Osteoblast (primary cell): ENCODE measurements at places on chromosomes 16 and 17. TPM values are rescaled to one million over a fixed set of nuclear protein-coding genes. Genes with fewer than 3 reads are reported as not detected.

DNA sequence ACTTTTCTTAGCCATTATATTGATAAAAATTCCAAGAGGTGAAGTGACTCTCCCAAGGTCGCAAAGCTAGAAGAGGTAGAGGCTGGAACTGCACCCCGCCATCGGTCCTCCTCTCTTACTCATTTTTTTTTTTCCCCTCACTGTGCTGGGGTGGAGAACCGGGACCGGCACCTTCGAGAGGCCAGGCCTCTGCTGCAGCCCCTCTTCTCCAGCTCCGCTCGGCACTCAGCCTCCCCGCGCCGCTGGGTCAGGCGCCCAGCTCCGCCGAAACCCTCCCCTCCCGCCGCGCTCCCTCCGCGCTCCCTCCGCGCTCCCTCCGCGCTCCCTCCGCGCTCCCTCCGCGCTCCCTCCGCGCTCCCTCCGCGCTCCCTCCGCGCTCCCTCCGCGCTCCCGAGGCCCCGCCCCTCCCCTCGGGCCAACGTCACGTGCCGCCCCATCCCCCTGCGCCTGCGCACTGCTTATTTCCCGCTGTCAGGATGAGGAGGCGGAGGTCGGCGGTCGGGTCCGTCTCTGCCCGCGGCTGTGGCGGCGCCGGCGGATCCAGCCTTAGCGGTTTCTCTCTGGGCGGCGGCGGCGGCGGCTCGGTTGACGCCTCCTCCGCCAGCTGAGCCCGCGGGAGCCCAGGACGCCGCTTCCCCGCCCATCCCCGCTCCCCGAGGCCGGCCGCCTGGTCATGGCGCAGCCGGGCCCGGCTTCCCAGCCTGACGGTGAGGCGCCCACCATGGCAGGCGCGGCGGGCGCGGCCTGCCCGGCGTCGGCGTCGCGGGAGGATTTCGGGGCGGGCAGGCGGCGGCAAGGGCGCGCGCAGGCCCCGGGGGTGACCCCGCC lies at the start of gene RABEP1:
Gene RABEP1, plus strand, starts transcription at position 471 of the 828 bp plus-strand sequence. Its CDS starts 203 bp downstream, at position 674.
- DNase-seq = peak; percentile 99

DNA sequence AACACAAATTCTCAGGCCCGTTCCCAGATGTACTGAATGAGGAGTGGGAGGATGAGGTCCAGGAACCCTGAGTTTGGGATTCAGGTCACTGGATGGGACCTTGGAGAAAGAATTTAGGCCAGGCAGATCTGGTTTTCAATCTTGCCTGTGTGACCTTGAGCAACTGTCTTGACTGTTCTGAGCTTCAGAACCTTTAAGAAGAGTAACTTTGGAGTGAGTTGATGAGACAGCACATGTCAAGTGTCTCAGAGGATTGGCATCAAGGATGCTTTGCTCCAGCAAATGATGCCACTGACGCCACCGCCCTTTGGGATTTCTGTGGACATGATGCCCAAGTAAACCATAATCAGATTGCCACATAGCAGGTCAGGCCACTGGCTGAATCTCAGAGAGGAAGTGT lies 56.2 kb upstream of the DNAJA2 start:
- no peak for DNase-seq

DNA sequence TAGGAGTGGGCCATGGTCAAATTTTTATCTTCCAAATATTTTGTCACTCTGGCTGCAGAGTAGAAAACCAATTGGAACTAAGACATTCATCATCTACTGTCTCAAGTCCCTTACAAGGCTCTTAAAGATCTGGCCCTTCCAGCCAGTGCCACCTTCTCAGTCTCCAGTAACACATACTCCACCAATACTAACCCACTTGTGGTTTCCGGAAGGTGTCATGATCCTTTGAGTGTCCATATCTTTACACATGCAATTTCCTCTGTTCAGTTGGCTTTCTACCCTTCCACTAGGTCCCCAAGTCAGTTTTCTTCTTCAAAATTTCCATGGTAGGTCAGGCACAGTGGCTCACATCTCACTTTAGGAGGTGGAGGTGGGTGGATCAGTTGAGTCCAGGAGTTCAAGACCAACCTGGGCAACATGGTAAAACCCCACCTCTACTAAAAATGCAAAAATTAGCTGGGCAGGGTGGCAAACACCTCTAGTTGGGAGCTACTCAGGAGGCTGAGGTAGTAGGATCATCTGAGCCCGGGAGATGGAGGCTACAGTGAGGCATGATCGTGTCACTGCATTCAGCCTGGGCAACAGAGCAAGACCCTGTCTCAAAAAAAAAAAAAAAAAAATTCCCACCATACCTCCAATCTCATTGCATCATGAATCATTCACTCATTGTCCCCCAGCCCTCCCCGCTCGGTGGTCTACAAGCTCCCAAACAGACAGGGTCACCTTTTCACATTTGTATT lies 6.0 kb upstream of the GRB2 start:
- DNase-seq = no peak

DNA sequence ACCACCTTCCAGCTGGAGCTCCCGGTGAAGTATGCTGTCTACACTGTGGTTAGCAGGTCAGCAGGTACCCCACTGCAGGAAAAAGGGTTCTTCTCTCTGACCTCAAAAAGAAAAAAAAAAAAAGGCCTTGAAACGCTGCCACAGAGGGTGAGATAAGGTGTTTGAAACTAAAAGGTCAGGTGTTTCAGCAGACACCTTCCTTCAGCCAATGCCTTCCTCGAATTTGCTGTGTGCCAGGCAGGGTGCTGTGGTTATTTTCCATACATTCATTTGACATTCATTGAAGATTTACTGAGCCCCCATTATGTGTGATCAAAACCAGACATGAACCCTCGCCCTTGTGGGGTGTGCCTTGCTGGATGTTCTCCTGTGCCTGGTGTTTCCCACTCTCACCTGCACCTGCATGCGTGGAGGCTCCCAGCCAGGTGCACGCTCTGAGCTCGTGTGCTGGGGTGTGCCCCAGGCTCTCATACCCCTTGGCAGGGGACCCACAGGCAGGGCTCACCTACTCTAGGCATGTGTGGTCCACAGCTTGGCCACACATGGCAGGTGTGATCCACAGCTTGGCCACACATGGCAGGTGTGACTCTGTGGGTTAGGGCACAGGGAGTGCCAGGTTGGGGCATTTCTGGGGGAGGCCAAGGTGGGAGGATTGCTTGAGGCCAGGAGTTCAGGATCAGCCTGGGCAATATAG lies 15.8 kb upstream of the ITGAD start:
- no peak for DNase-seq

- no peak for DNase-seq
These were observed 77.6 kb downstream of the PRKCA start for GRCh38 chr17:66379996-66380395.

- DNase-seq = peak; percentile 60
These were observed 13.2 kb upstream of the AURKB start for GRCh38 chr17:8223356-8224126.

GRCh38 chr16:85871756-85872155 lies 27.2 kb upstream of the IRF8 start:
- no peak for DNase-seq

DNA sequence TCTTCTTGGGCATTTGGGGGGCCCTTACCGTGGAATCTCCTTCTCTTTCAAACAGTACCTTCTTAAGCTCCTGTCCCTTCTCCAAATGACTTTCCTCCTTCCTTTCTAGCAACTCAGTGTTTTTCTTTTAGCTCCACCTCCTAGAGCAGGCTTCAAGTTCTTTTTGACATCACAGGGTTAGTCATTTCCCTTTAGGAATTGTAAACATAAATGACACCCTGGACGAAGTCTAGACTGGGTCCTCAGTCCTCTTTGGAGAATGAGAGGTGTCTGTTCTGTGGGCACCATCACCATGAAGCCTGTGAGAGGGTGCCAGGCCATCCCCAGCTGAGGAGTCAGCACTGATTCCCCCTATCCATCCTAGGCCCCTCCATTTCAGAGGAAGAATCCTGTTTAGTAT lies 94.7 kb downstream of the SALL1 start:
- DNase-seq = no peak

DNA sequence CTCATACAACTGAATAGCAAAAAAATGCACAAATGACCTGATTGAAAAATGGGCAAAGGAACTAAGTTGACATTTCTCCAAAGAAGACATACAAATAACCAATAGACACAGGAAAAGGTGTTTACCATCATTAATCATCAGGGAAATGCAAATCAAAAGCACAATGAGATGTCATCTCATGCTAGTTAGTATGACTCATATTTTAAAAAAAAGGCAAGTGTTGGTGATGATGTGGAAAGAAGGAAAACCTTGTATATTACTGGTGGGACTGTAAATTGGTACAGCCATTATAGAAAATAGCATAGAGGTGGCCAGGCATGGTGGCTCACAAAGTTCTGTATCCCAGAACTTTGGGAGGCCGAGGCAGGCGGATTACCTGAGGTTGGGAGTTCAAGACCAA lies 232.5 kb upstream of the ZFHX3 start:
- no peak for DNase-seq

DNA sequence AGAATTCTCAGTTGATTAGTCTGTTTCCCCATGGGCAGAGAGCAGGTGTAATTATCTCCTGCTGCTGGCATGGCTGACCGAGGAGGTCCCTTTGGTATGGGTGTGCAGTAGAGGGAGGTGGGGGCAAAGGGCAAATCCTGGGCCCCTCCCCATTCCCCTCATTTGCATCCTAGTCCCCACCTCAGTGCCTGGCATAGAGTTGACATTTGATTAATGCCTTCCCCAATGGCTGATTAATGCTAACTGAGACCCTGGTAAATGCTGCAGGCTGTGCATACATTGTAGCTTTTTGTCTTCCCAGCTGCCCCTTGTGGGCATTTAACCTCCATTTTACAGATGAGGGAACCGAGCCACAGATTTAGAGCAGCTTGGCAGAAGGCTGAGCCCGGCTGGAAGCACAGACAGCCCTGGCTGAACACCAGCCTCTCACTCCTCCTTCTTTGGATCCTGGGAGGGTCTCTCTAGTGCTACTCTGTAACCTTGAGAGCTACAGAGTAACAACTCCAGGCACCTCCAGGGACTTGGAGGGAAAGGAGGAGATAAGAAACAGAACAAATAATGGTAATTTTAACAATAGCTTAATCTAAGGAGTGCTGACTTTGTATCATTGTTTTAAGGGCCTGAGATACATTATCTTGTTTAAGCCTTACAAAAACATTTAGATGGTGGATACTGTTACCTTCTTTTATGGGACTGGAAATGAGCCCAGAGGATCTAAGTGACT lies 5.1 kb downstream of the PLCG2 start:
- peak; percentile 63 for DNase-seq

DNA sequence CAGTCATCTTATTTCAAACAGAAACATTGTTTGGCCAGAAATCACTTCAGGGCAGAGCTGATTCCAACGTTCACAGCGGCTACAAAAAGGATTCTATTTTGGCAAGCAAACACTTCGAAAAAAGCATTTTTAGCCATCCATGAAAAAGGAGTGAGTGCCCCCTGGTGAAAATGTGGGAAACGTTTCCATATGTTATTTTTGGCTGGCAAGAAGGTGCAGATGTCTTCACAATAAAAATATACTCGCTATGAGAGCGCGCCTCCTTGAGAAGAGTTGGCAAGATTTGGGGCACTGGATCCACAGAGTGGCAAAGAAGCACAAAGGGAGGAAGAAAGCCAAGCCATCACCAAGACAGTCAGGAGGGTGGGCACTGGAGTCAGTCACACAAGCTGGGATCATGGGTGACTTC lies 191.1 kb downstream of the CHD9NB start:
- DNase-seq = no peak

DNA sequence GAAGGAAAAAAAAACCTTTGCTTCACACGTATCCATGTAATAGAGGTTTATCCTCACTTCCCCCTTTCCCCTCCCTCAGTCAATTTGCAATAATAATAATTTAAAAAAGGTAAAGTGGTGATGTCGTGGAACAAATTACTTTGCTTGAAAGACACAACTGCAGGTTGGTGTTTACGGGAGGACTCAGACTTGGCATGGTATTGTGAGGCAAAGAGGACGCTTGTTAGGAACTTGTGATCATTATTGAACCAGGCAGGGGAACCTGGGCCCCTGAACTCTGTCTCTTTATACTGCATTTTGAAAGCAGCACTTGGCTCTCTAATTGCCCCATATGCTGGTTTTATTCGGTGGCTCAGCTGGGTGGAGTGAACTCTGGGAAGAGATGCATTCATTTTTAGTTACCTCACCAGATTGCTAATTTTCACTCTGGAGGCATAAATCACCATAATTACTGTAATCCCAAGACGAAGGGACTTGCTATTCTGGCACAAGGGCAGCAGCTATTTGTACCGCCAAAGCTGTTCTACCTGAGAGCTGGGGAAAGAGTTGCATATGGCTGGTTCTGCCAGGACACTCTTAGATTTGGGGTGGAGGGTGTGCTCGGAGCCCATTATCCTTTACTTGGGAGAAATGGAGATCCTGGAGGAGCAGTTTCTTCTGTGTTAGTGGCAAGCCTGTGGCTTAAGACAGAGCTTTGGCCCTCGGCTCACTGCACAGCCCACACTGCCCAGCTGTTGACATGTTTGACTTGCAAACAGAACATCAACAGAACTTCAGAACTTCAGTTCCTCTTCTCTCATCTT lies 5.7 kb upstream of the DHX8 start:
- DNase-seq = peak; percentile 71

DNA sequence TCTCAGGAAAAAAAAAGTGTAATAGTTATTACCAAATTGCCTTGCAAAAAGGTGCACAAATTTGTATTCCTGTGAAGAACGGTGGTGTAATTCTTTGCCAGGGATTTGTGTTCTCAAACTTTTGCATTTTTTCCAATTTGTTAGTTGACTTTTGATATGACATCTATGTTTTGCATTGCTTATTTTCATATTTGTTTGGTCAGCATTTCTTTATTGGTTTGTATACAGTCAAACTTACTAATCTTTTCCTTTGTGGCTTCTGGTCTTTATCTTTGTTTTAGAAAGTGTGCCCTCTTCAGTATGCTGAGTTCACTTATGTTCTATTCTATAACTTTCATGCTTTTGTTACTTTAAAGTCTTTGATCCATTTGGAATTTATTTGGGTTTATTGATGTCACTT lies 226.2 kb upstream of the ZFHX3 start:
- DNase-seq = no peak

DNA sequence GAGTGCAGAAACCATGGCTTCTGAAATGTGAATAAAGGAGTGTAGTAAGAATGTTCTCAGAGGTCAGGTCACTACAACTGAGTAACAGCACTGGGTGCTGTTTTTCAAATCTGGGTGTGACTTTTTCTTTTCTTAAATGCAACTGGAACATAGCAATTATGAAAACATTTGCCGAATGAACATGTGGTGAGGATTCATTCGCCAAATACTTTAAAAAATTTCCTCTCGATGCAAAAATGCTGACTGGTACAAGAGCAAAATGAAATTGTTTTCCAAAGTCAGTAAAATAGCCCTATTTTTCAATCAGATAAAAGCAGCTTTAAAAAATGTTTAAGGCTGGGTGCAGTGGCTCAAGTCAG lies 18.6 kb downstream of the ZDHHC7 start:
- no peak for DNase-seq

Gene DNAI2
- total RNA-seq = not detected in 2 replicates

Gene TMEM106A
- total RNA-seq = 5.1 and 5.6 TPM in 2 replicates

Gene FZD2
- 15.9 and 23.9 TPM in 2 replicates for total RNA-seq

Gene KRT31
- not detected in 2 replicates for total RNA-seq

Gene EVI2A
- total RNA-seq = 191 and 244 TPM in 2 replicates

Gene SLFN12
- total RNA-seq = 19.9 and 25.6 TPM in 2 replicates

Gene TMIGD1
- not detected in 2 replicates for total RNA-seq

Gene TEX14
- under 0.01 TPM in 2 replicates for total RNA-seq

Gene SCNN1G
- total RNA-seq = not detected in 2 replicates

Gene PHB1
- 71.7 and 71.9 TPM in 2 replicates for total RNA-seq

Gene NSRP1
- 11.2 and 12.7 TPM in 2 replicates for total RNA-seq

Gene CTRB1
- not detected in 2 replicates for total RNA-seq

Gene ATP2A1
- total RNA-seq = 0.29 and 0.36 TPM in 2 replicates
